Stimulated activated CD4-positive, alpha-beta T cell treated with anti-CD3 and anti-CD28 coated beads, Interleukin-4, amount 100 ng/mL, for 24 hours (primary cell): ENCODE measurements at places on chromosomes 16 and 17.

- no peak for DNase-seq
Observed at GRCh38 chr17:19010729-19011505, 6.4 kb upstream of the FAM83G start.

GRCh38 chr17:50111673-50112655 lies 16.8 kb downstream of the PDK2 start:
- no peak for DNase-seq

DNA sequence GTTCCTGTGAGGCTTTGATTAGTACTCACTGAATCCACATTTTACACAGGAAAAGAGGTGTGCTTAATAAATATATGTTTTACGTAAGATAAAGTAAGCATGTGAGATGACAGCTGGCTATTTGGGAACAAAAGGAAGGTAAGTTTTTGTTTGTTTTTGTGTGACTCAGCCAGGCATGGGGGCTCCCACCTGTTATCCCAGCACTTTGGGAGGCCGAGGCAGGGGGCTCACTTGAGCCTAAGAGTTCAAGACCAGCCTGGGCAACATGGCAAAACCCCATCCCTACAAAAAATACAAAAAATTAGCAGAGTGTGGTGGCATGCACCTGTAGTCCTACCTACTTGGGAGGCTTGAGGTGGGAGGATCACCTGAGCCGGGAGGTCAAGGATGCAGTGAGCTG lies 17.9 kb downstream of the GPR142 start:
- no peak for DNase-seq

DNA sequence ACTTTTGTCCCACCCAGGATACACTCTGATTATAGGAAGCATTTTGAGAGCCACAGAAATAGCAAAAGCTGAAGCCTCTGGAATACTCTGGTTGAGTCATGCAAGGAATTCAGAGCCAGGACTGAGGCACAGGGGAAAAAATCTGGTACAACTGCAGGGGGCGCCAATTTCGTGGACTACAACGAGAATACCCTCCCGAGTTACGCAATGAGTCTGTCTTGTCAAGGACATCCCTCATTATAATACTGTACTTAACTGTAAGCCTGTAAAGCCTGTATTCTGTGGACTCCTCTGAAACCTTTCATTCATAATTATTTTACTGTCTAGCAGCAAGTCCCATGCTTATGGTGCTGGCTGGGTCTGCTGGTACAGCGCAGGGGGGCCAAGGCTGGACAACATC lies 7.8 kb downstream of the HOXB1 start:
- DNase-seq = no peak

DNA sequence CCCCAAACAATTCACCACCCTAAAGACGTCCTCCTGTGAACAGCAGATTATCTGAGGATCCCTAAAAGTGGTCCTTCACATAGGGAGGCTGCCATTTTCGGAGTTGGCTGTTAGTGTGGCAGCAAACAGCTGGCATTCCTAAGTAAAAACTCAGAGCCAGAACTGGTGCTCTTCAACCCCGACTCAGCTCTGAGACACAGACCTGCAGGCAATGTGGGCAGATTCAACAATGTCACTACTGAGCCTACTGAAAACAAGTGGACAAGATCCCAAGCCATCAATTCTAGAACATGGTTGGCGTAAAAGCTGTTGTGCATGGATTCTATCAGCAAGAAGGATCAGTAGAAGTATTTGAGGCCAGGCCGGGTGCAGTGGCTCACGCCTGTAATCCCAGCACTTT lies 247.2 kb downstream of the NTN1 start:
- DNase-seq = no peak

DNA sequence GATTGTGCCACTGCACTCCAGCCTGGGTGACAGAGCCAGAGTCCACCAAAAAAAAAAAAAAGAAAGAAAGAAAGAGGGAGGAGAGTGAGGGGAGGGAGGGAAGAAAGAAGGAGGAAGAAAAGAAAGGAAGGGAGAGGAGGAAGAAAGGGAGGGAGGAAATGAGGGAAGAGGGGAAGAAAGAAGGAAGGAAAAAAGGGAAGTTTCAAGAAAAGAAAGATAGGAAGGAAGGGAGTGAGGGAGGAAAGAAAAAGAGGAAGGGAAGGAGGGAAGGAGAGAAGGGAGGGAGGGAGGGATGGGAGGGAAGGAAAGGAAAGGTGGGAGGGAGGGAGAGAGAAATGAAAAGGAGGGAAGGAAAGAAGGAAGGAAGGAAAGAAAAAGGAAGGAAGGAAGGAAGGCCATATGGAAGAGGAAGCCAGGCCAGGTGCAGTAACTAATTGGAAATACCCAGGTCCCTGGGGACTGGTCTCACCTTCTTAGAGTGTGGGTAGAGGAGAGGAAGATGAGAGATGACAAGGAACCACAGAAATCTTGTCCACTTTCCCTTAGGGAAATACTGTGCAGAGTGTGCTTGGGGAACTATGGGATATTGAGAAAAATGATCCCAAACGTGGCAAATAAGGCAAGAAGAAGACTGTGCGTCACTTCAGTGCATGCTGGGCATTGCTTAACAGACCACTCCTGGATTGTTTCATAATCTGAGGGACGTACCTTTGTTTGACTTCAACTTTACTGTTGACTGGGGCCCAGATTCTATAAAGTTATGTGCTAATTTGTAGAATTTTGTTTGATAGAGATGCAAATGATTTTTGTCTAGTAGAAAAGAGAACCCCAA lies 15.1 kb upstream of the CSNK2A2 start:
- DNase-seq = no peak

GRCh38 chr17:50421308-50422051 lies 4.5 kb upstream of the ACSF2 start:
- DNase-seq = no peak

GRCh38 chr16:4415538-4416199 lies 727 bp downstream of the CORO7 start:
- peak; percentile 57 for DNase-seq

- peak; percentile 33 for DNase-seq
Observed at GRCh38 chr16:14300705-14301168, 229.6 kb downstream of the MRTFB start.

GRCh38 chr17:49480836-49481615 lies 14.1 kb upstream of the NGFR start:
- no peak for DNase-seq

DNA sequence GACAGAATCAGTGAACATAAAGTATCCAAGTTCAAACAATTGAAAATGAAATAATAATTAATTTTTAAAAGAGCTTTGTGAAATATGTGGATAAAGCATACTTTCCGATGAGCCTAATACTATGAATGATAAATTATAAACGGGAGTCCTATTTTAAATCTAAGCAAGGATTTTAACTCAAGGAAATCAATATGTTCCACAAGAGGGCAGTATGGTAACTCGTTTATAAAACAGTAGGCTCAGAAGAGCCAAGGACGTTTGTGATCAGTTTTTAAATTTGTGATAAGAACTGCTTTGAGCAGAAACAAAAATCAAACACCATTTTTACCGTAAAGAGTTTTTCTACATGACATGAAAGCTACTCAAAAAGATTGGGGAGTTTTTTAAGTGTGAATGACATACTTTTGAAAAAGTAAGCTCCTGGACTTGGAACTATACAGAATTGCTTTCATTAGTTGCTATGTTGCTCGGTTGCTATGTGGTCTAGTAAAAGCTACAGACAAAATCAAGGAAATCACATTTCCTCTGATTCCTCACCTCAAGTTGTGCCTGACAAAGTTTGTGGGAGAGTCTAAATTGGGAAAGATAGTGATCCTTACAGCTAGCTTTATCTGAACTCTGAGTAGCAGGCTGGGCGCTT lies 11.8 kb upstream of the TEKT1 start:
- no peak for DNase-seq
